ENCODE measurements at places on chromosomes 5 and 9.

- DNase-seq, result no peak
These were observed 23.3 kb downstream of the CEP72 start for GRCh38 chr5:635306-636055.

DNA sequence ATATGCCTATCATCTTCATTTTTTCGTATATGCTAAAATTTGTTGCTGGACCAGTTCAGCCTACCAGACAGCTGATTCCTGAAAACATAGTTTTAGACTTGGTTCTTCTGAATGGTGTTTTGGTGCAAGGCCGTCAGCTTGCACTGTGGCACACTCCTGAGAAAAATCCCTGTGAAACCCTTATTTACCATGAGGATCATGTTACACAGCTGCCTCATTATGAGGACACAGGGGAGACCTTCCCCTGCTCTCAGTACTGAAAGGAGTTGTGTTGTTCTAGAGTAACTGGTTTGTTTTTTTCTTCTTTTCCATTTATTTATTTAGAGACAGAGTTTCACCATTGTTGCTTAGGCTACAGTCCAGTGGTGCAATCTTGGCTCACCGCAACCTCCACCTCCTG, 37.6 kb downstream of the MAST4 start:
- no peak for DNase-seq

- no peak for DNase-seq
These were observed 21.0 kb upstream of the CDKN2B start for GRCh38 chr9:22030101-22030598.

- no peak for DNase-seq
These were observed 543 bp upstream of the DNM1 start for GRCh38 chr9:128202648-128203023.

- DNase-seq, result no peak
These were observed at the start of gene PCDHGC4 for GRCh38 chr5:141484641-141485311. TSS of gene PCDHGC4 (plus strand) at chr5:141485030. CDS start at chr5:141485174, 144 bp downstream.

- no peak for DNase-seq
These were observed 4.3 kb downstream of the SURF2 start for GRCh38 chr9:133360400-133361393.

DNA sequence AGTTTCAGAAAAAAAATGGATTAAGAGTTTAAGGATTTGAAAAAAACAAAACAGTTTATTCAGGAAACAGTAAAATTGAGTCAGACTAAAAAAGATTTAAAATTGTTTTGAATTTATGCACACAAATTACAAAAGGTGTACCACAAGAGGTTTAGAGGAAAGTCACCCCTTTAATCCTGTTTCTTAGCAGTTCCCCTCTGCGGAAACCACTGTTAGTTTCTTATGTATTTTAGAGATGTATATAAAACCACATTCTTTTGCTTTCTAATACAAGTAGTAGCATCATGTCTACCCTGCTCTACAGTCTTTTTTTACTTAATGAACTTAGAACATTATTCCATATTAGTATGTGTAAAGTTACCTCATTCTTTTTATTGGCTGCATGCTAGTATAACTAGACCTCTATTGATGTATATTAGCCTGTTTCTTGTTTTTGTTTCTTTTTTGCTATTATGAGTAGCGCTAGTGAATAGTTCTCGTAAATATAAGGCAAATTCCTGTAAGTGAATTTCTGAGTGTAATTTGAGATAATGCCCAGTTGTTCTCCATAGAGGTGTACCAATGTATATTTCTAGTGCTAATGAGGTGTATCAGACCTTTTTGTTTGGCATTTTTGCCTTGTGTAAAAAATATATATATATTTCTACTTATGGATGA, 20.0 kb downstream of the GPBP1 start:
- no peak for DNase-seq

GRCh38 chr9:89440951-89441654, 56.8 kb downstream of the SEMA4D start:
- no peak for DNase-seq

- no peak for DNase-seq
These were observed 51.1 kb downstream of the P4HA2 start for GRCh38 chr5:132176521-132176945.

DNA sequence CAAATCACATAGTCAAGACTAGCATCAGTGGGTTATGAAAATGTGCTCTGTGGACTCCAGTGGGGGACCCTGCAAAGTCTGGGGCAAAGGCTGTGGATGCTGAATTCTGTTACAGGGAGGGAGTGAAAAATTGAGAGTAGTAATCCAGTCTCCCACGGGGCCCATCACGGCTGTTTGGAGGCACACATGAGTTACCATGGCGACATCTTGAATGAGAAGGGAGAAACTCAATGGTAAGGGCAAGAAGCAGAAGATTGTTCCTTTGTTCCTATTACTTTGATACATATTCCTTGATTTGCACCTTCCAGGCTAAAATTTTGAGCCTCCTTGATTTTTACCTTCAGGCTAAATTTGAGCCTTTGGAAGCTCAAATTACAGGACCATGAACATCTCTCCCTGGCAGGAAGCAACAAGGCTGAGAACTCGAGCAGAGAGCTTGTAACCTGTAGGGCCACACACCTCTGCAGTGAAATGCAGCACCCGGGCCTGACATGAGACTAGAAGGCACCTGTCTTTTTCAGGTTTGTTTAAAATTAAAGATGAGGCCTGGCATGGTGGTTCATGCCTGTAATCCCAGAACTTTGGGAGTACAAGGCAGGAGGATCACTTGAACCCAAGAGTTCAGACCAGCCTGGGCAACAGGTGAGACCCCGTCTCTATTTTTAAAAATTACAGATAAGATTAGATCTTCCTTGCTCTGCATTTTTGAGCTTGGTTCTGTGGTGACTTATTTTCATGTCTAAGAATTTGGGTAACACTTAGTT, 31.0 kb upstream of the ZFR start:
- no peak for DNase-seq

DNA sequence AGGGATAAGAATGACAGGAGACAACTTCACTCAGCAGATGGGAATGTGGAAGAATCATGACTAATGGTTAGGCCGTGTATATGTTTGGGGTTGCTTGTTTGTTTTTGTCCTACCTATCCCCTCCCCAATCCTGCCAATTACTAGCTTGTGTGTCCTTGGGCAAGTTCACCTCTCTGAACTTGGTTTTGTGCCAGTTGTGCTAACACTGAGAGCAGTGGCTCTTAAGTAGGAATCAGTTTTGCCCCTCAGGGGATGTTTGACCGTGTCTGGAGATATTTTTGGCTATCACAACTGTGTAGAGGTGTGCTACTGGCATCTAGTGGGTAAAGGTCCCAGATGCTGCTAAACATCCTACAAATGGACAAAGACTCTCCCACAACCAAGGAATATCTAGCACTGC, 287.0 kb downstream of the DMRT2 start:
- no peak for DNase-seq

DNA sequence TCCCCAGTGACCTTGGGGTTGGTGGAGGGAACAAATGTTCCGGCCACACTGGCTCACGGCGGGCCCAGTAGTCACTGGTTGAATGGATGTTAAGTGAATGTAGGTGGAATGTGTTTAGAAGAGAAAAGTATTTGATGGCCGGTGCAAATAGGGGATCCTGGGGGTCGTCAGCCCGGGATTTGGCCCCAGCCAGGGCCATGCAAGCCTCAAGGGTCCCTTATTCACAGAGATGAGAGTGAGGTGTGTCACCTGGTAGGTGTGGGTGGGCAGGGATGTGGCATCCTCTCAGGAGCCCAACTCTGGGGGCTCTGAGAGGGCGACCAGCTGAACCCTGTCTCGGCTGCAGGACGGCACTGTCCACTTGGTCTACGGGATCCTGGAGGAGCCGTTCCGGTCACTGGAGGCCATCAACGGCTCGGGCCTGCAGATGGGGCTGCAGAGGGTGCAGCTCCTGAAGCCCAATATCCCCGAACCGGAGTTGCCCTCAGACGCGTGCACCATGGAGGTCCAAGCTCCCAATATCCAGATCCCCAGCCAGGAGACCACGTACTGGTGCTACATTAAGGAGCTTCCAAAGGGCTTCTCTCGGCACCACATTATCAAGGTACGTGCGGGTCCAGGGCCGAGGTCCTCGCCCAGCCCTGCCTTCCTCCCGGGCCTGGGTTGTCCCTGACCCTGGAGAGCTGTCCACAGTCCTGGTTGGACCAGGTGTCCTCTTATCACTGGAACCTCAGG, 5.9 kb downstream of the DBH start:
- no peak for DNase-seq

GRCh38 chr5:1321576-1321975, 23.3 kb downstream of the CLPTM1L start:
- DNase-seq, result no peak

- DNase-seq, result no peak
These were observed 136.0 kb downstream of the SCAMP1 start for GRCh38 chr5:78496373-78496772.
